Heart left ventricle (tissue), 16 donors: ENCODE measurements at places on chromosomes 2 and 18. TPM values are rescaled to one million over a fixed set of nuclear protein-coding genes. Genes with fewer than 3 reads are reported as not detected.
A peak's percentile ranks its signal among the peaks of the same experiment; 100 is the strongest.

The NYAP2 gene
- not detected for polyA plus RNA-seq

The CNRIP1 gene
- polyA plus RNA-seq, result 6.6 TPM

The FRZB gene
- polyA plus RNA-seq, result 1.8 TPM

The GPR75 gene
- 0.84 TPM for polyA plus RNA-seq

The TMEM247 gene
- polyA plus RNA-seq, result not detected

The PLCL1 gene
- 33.3 TPM for polyA plus RNA-seq

The ATOH8 gene
- 37.9 TPM for polyA plus RNA-seq

The SERPINB10 gene
- polyA plus RNA-seq, result not detected

The FAM110C gene
- polyA plus RNA-seq, result 1.4 TPM

The FAM228A gene
- polyA plus RNA-seq, result 0.29 TPM

The CTIF gene
- 63.7 TPM for polyA plus RNA-seq

The CPLX4 gene
- polyA plus RNA-seq, result not detected

The DSG4 gene
- not detected for polyA plus RNA-seq

The ASIC4 gene
- 0.08 TPM for polyA plus RNA-seq

DNA sequence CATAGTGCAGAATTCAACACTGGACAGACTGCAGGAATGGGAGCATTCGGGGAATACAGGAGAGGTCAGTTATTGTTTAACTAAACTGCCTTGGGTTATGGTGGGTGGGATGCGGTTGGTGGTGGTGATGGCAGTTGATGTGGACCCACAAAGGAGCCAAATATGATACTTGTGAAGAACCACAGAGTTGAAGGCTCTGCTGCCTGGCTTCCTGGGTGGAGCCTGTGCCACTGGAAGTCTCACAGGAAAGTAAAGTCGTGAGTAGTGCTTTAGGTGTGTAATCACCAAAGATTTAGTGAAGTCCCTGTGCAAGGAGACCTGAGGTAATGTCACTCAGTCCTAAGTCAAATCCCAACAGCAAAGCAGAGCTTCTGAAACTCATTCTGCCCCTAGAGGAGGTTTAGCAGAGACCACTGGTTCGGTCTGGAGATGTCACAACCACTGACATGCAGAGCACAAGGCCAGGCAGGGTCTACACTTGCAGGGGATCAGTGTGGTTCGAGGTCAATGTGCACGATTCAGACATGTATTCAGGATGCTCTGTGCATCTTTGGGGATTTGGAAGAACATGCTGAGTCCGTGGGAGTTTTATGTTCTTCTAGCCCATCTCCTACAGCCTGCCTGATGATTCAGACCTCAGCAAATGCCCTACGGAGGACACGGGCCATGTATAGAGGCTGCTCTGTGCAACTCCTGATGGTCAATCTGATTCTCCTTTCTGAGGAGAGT, 1150.9 kb downstream of the RPIA start:
- H3K27me3 ChIP-seq, result no peaks in the 10 kb centered on the region
- no peaks in the 10 kb centered on the region for H3K4me1 ChIP-seq
- DNase-seq, result no peak
- H3K36me3 ChIP-seq, result no peaks in the 10 kb centered on the region
- H3K27ac ChIP-seq, result no peak overlapping the region

DNA sequence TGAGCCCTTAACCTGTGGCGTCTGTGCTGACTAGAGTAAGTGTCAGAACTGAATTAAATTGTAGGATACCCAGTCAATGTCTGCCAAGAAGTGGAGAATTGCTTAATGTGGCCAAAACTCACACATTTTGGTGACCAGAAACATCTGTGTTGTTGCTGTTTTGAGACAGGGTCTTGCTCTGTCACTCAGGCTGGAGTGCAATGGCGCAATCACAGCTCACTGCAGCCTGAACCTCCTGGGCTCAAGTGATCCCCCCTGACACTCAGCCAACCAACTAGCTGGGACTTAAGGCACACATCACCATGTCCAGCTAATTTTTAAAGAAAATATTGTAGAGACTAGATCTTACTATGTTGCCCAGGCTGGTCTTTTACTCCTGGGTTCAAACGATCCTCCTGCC, 34.4 kb upstream of the RTN4 start:
- no peaks in the 10 kb centered on the region for H3K27me3 ChIP-seq
- DNase-seq, result no peak
- no peak overlapping the region for H3K4me3 ChIP-seq
- peaks cover 2% of the 10 kb centered on the region for H3K4me1 ChIP-seq
- no peaks in the 10 kb centered on the region for H3K36me3 ChIP-seq

- H3K4me1 ChIP-seq, result no peaks in the 10 kb centered on the region
- no peak overlapping the region for H3K27ac ChIP-seq
- no peaks in the 10 kb centered on the region for H3K36me3 ChIP-seq
- no peak for DNase-seq
- no peak overlapping the region for H3K4me3 ChIP-seq
- no peaks in the 10 kb centered on the region for H3K27me3 ChIP-seq
Measured at GRCh38 chr18:11383381-11383780, 226.0 kb upstream of the SLC35G4 start.

- no peak for DNase-seq
- peaks cover 8% of the 10 kb centered on the region for H3K36me3 ChIP-seq
- H3K4me1 ChIP-seq, result peaks cover 18% of the 10 kb centered on the region
- no peak overlapping the region for H3K4me3 ChIP-seq
Measured at GRCh38 chr2:135744760-135745314, 3.2 kb downstream of the UBXN4 start.

GRCh38 chr18:47265197-47265596, 13.7 kb upstream of the SKOR2 start:
- H3K36me3 ChIP-seq, result no peaks in the 10 kb centered on the region
- peaks cover 11% of the 10 kb centered on the region for H3K4me1 ChIP-seq
- no peak overlapping the region for H3K27ac ChIP-seq
- peaks cover 49% of the 10 kb centered on the region for H3K27me3 ChIP-seq
- DNase-seq, result no peak
- no peak overlapping the region for H3K4me3 ChIP-seq

GRCh38 chr18:50092245-50092805, 102.6 kb downstream of the MYO5B start:
- H3K36me3 ChIP-seq, result no peaks in the 10 kb centered on the region
- H3K4me3 ChIP-seq, result no peak overlapping the region
- no peak overlapping the region for H3K27ac ChIP-seq
- no peaks in the 10 kb centered on the region for H3K4me1 ChIP-seq

GRCh38 chr18:68098655-68099054, 582.1 kb upstream of the DSEL start:
- H3K36me3 ChIP-seq, result no peaks in the 10 kb centered on the region
- H3K27me3 ChIP-seq, result no peaks in the 10 kb centered on the region
- H3K4me1 ChIP-seq, result no peaks in the 10 kb centered on the region
- no peak overlapping the region for H3K4me3 ChIP-seq
- no peak overlapping the region for H3K27ac ChIP-seq

GRCh38 chr2:150620416-150620815, 132.9 kb upstream of the RND3 start:
- H3K4me3 ChIP-seq, result no peak overlapping the region
- H3K36me3 ChIP-seq, result no peaks in the 10 kb centered on the region
- H3K4me1 ChIP-seq, result no peaks in the 10 kb centered on the region
- no peaks in the 10 kb centered on the region for H3K27me3 ChIP-seq

- H3K36me3 ChIP-seq, result no peaks in the 10 kb centered on the region
- H3K4me1 ChIP-seq, result peaks cover 13% of the 10 kb centered on the region
- peaks cover 15% of the 10 kb centered on the region for H3K27me3 ChIP-seq
- peak overlapping the region; percentile 82 for H3K27ac ChIP-seq
Measured at GRCh38 chr2:188291142-188291616, 495 bp upstream of the GULP1 start.

DNA sequence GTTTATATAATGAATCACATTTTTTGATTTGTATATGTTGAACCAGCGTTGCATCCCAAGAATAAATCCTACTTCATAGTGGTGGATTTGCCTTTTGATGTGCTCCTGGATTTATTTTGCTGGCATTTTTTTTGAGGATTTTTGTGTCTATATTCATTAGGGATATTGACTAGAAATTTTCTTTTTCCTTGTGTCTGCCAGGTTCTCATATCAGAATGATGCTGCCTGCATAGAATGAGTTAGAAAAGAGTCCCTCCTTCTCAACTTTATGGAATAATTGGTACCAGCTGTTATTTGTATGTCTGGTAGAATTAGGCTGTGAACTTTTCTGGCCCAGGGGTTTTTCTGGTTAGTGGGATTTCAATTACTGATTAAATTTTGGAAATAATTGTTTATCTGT, 457.4 kb upstream of the DSEL start:
- no peak for DNase-seq
- H3K4me3 ChIP-seq, result no peak overlapping the region
- H3K36me3 ChIP-seq, result no peaks in the 10 kb centered on the region
- H3K27ac ChIP-seq, result no peak overlapping the region
- H3K27me3 ChIP-seq, result no peaks in the 10 kb centered on the region
- H3K4me1 ChIP-seq, result no peaks in the 10 kb centered on the region

DNA sequence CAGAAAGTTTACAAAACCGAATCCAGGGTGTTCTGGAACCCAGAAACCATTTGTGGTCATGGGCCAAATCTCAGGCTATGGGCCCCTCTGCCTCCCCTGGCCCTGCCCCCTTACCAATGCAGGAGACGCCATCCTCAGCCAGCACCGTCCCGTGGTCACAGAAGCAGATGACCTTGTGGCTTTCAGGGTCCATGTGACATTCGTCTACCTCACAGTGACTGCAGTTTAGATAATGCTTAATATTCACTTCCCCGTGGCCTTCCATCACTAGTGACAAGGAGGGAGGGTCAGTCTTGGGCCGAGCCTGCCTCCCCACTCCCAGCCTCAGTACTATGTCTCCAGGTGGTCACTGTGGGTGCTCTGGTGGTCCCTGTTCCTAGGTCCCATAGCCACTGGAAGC, 111.6 kb downstream of the CLIP4 start:
- no peak overlapping the region for H3K4me3 ChIP-seq
- no peak for DNase-seq
- H3K27ac ChIP-seq, result no peak overlapping the region

GRCh38 chr2:223459328-223459939, 142.7 kb downstream of the SCG2 start:
- peaks cover 4% of the 10 kb centered on the region for H3K4me1 ChIP-seq
- DNase-seq, result no peak
- no peaks in the 10 kb centered on the region for H3K27me3 ChIP-seq
- no peaks in the 10 kb centered on the region for H3K36me3 ChIP-seq
- no peak overlapping the region for H3K27ac ChIP-seq
- no peak overlapping the region for H3K4me3 ChIP-seq

DNA sequence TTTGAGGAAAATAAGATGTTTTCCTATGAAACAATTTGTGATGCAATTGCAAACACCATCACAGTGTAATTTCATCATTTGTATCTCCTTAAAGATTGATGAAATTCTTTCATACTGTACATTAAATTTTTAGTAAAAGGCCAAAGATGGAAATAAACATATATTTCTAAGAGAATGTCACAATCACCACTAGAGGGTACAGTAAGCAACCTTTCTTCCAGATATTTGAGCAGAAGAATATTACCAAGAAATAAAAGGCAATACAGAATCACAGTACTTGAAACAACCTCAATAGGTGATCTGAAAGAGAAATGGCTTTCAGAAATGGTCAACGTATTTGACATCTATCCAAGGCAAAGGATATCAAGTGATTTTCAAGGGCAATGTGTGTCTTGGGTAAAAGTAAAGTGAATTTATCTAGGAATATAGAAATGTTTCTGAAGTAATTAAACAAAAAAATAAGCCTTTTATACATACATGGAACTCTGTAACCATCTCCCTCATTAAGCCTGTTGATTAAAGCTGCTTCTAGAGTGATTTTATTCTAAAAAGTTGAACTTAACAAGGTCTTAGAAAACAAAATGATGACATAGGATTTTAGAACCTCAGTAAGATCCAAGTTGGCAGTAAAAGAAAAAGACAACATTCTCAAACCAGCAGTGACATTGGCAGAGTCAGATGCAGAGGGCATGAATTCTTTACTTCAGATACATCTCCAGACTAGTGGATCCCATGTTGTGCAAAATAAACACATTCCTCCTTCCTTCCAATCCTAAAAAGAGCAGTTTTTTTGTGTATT, 90.3 kb upstream of the SESTD1 start:
- no peaks in the 10 kb centered on the region for H3K36me3 ChIP-seq
- no peak overlapping the region for H3K27ac ChIP-seq
- H3K27me3 ChIP-seq, result no peaks in the 10 kb centered on the region
- no peak for DNase-seq
- no peaks in the 10 kb centered on the region for H3K4me1 ChIP-seq

DNA sequence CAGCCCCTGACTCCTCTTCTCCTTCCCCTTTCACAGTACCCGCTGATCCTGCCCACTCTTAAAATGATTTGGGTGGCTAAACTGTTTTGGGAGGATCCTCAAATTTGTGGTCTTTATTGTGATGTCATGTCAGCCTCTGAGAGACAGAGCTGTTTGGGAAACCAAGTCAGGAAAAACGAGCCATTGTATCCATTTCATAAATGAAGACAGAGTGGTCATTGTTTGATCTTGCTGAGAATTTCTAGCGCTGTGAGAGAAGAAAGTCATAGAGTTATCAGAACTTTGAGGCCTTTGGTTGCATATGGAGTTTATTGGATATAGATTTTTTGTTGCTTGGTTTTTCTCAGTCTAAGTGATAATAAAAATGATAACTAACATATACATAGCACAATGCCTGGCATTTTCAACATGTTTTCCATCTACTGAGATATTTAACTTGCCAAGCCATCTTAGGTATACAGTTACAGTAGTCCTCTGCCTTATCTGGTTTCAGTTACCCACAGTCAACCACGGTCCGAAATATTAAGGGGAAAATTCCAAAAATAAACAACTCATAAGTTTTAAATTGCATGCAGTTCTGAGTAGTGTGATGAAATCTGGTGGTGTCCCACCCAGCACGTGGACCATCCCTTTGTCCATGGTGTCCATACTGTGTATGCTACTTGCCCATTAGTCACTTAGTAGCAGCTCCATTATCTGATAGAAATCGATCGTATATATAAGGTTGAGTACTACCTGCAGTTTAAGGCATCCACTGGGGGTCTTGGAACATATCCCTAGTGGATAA, 105.0 kb upstream of the RASGRP3 start:
- H3K36me3 ChIP-seq, result no peaks in the 10 kb centered on the region
- DNase-seq, result no peak
- H3K4me3 ChIP-seq, result no peak overlapping the region
- no peaks in the 10 kb centered on the region for H3K27me3 ChIP-seq

DNA sequence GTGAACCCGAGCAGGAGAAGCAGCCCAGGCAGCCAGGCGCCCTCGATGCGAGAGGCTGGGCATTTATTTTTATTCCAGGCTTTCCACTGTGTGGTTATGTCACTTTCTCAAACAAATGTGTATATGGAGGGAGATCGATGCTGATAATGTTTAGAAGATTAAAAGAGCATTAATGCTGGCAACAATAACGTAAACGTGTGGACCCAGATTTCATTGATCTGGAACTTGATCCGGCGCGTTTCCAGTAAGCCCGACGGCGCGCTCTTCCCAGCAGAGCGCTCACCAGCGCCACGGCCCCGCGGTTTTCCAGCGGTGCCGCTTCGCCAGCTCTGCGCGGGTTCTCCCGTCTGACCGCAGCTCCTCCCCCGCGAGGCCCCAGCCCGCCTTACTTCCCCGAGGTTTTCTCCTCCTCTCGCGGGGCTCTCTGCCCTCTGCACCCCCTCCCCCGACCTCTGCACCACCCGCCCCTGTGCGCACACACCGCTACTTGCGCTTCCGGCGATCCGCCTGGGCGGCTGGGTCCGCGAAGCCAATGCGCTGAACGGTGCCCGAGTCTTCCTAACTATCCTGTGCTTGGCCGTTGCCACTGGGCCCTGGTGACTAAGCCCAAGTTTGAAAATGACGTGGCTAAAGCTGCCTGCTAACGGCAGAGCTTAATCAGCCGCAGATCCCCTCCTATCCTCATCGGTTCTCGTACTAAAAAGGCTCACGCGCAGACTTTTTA, 6.1 kb downstream of the ONECUT2 start:
- DNase-seq, result no peak
- peaks cover 29% of the 10 kb centered on the region for H3K4me1 ChIP-seq
- no peaks in the 10 kb centered on the region for H3K36me3 ChIP-seq
- H3K27me3 ChIP-seq, result peaks cover 74% of the 10 kb centered on the region
- no peak overlapping the region for H3K27ac ChIP-seq
- H3K4me3 ChIP-seq, result no peak overlapping the region

- no peak for DNase-seq
- H3K27ac ChIP-seq, result no peak overlapping the region
- H3K4me1 ChIP-seq, result no peaks in the 10 kb centered on the region
- no peaks in the 10 kb centered on the region for H3K27me3 ChIP-seq
- no peak overlapping the region for H3K4me3 ChIP-seq
Measured at GRCh38 chr2:95049683-95049955, 24.1 kb downstream of the MAL start.
